SIG-M5 (cell line): ENCODE measurements at places on chromosomes 11 and 22.

- DNase-seq, result no peak
Measured at GRCh38 chr11:68756171-68756766, 4.9 kb upstream of the TESMIN start.

DNA sequence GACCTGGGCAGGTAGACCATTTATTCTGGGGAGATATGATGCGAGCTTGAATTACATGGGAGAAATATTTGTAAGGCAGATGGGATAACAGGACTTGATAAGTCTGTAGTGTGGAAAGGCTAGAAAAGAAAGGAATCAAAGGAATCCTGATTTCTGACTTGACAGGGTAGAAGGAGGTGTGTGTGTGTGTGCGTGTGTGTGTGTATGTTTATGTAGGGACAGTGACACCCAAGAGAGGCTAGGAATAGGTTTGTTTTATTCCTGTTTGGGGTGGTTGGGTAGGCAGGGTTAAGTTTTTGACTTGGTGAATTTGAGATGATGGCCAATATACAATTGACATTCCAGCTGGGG is 390 bp upstream of the HTATIP2 start:
- DNase-seq, result no peak

DNA sequence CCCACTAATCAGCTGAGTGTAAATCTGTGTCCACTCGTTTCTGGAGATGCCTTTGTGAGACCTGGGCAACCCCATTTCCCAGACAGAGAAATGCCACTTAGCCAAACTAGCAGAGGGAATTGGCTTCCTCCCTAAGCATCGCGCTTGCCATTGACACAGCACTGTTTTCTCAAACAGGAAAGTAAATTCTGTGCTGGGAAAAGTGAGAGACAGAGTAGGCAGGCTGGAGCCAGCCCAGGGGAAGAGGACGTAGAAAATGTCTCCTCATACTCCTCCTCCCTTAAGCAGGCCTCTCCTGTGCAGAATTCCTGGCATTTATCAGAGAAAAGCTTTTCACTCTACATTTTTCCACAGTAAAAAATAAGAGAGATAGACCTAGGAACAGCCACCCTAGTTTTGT is 99.1 kb upstream of the AMOTL1 start:
- DNase-seq, result no peak

DNA sequence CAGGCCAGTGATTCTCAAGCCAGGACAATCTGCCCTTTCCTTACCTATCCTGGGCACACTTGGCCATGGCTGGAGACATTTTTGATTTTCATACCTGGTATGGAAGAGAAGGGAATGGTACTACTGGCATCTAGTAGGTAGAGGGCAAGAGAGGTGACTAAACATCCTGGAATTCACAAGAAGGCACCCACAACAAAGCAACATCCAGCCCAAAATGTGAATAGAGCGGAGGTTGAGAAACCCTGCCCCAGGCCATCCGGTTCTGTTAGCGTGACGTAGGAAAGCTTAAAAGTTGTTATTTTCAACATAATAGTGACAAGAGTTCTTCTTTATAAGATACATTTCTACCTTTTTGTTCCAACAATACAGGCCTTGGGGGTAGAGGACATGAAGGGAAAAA is 114.9 kb upstream of the ALX4 start:
- DNase-seq, result no peak

- no peak for DNase-seq
Measured at GRCh38 chr11:13145461-13145860, 132.1 kb upstream of the BMAL1 start.

DNA sequence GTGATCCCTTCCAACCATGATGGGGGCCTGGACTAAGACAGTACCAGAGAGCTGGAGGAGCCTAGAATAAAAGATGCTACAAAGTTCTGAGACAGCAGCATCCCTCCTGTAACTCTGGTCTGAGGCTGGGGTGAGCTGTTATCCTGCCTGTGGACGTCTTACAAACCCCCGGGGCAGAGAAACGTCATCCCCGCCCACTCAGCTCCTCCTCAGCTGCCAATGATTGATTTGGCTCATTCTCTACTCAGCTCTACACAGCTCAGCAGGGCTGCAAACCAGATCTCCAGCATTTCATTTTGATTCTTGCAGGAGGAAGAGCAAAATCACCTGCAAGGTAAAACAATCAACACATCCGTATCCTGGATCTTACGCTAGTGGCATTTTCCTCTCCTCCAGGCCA is 55.5 kb downstream of the CSNK2A3 start:
- DNase-seq, result no peak

- DNase-seq, result no peak
Measured at GRCh38 chr22:38927033-38927781, 30.2 kb upstream of the APOBEC3A start.

DNA sequence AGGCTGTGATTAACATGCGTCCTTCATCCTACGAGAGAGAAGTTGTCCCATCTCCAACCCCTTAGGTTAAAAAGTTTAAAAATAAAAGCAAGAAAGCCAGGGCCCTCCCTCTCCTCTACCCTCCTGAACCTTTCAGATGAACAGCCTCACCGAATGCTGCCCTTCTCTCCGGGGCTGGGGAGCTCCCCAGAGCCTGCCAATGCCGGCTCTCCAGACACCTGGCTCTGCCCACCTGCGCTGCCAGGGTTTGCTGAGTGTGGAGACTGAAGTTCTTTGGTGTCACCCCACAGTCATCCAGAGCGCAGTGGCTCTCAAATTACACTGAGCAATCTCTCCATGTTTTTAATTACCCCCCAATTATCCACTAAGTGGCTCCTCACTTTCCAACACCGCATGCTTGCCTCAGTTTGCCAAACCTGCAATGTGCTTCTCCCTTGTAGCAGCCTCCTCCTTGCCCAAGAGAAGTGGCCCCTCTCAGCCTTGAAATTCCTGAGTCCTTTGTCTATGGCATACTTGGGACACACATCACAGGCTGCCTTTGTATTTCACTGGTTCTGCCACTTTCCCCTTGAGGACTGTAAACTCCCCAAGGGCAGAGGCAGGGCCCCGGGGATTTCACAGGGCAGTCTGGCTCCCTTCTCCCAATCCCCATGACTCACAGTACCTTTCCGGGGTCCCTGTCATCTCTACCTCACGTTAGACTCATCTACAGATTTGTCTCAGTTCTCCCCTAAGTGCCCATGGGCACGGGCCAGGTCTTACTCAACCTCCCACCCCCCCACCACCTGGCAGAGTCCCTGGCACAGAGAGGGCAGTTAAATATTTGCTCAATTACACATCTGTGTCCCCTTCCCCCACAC is 2.0 kb downstream of the MYH9 start:
- no peak for DNase-seq

DNA sequence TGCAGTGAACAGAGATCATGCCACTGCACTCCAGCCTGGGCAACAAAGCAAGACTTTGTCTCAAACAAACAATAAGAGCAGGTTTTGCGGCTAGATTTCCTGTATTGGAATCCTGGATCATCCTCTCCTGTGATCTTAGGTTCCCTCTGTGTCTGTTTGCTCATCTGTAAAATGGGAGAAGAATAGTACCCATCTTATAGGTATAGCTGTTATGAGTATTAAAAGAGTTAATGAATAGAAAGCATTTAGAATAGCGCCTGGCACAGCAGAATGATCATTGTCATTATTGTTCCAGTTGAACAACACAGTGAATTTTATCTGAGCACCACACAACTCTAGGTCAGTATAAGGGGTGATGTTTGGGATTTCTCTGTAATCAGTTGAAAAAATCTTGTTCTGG is 10.8 kb downstream of the MARK2 start:
- no peak for DNase-seq

DNA sequence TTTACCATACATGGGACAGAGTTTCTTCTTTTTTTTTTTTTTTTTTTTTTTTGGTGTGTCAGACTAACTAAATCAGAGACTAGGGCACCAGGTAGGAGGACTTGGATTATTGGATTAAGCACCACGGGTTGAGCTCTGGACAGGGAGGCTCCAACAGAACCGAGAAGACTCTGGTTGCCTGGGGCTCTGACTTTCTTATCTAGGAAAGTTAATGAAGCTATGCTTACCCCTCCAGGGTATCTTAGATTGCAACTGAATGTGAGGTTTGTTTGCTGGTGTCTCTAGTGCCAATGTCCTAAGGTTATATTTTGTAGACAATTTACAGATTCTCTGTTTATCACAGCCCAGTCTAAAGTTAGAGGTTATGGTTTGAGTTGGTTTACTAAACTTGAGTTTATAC is 18.1 kb downstream of the ETS1 start:
- DNase-seq, result no peak

DNA sequence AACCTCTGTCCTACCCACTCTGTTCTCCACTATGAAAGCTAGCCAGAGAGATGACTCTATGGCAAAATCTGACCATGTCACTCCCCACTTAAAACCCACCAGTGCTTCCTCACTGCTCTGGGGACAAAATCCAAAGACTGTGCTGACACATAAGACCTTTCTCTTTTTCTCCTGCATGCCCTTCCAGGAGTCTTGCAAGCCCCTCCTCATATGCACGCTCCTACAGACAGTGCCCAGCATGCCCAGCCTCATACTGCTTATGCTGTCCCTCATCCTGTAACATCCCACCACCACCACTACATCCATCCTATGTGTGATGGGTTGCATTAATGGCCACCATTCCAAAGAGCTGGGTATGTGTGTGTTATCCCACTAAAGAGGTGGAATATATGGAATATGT is 118.3 kb downstream of the BUD13 start:
- DNase-seq, result no peak

DNA sequence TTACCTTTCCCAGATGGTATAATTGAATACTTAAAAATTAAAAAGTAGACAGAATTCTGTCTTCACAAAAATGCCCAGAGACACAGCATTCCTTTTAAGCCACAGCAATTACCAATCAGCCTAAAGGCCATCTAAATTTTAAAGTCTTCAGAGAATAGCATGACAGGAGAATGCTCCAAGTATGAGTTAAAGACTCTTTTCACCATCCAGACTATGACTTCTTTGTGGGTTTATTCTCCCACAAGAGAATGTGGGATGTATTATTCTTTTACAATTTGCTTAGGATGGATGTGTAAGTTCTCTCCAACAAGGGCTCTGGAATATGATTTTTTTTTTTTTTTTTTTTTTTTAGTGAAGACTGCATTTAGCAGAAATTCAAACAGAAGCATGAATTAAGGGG is 249.9 kb downstream of the TTC28 start:
- DNase-seq, result no peak

DNA sequence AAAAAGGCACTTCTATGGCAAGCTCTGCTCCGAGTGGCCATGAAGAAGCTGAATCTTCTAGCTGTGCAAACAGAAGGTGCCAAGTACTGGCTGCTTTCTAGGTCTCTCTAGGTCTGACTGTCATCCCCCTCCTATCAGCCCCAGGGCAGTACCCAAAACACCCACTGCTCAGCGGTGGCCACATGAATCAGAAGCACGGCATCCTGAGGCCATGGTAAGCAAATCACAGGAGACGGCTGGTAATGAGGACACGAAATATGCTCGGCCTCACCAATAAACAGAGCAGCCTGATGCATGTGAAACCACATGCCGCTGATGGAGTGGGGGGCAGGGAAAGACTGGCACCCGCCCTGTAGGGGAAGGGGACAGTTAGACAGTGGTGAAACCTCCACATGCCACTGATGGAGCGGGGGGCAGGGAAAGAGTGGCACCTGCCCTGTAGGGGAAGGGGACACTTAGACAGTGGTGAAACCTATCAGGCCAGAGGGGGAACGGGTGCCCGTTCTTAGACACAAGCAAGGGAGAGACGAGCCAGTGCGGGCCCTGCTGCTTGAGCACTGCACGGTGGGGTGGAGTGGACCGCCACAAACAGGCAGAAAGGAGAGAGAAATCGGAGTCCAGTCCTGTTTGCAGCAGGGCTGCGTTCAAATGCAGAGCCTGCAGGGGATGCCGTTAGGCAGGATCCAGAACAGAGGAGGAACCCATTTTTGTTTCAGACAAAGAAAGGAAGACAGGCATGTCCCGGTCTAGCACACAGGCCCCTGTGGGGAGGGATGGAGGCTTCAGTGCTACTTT is 29.9 kb upstream of the MOB2 start:
- no peak for DNase-seq

- DNase-seq, result no peak
Measured at GRCh38 chr22:42919199-42919598, 62.1 kb upstream of the ARFGAP3 start.

DNA sequence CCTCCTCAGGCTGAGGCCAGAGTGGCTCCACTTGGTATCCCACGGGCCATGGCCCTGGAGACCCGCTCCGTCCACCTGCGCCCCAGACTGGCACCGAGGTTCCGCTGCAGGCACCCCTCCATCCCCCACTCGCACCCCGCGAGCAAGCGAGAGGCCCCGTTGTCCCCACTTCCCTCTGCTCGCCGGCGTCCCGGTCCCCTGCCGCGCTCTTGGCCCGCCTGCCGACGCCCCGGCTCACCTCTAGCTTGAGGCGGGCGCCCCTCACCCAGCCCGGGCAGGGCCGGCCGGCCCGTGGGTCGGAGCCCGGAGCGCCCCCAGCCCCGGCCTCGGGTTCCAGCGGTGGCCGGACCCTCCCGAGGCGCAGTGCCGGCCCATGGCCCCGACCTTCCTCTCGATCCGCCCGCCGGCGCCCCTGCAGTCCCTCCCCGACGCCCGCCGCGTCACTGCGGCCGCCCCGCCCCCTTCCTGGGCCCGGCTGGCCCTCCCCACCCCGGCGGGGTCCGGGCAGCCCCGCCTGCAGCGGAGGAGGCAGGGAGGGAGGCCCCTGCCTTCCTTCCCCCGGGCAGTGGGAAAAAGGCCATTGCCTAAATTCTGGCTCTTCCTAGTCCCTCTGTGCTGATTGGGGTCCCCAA is at the start of gene PITPNM1:
PITPNM1 (minus strand) TSS at position 414 of the 632 bp plus-strand sequence. CDS start 1,183 bp downstream, outside the sequence.
- no peak for DNase-seq

DNA sequence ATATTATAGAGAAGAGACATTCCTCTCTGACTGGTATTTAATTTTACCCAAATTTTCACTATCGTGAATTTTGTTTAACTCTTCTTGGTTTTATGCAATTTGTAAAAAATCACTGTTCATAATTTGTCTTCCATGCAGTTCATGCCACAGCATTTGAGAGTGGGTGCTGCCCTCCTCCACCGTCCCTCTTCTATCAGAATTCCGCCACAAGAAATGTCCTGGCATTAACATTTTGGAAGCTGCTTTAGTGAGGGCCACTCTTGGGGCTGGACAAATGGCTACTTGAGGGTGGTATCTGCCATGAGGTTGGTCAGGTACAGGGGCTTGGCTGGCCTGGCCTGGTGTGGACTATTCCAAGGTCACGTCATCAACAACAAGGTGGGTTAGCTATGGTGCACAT is 68.3 kb upstream of the CLDN5 start:
- no peak for DNase-seq
